Right lung (tissue), 10 donors: ENCODE measurements at places on chromosomes 12 and 14. TPM values are rescaled to one million over a fixed set of nuclear protein-coding genes. Genes with fewer than 3 reads are reported as not detected.

Gene KRT6A
- polyA plus RNA-seq, result not detected

Gene HOTAIR
- polyA plus RNA-seq, result not detected

Gene TMEM119
- polyA plus RNA-seq, result 43.2 TPM

Gene NANOG
- polyA plus RNA-seq, result 0.17 TPM

- no peak for DNase-seq
Measured at GRCh38 chr14:54486685-54487084, 2.1 kb downstream of the GMFB start.

- no peak for DNase-seq
Measured at GRCh38 chr14:34052658-34053014, 101.8 kb upstream of the EGLN3 start.

DNA sequence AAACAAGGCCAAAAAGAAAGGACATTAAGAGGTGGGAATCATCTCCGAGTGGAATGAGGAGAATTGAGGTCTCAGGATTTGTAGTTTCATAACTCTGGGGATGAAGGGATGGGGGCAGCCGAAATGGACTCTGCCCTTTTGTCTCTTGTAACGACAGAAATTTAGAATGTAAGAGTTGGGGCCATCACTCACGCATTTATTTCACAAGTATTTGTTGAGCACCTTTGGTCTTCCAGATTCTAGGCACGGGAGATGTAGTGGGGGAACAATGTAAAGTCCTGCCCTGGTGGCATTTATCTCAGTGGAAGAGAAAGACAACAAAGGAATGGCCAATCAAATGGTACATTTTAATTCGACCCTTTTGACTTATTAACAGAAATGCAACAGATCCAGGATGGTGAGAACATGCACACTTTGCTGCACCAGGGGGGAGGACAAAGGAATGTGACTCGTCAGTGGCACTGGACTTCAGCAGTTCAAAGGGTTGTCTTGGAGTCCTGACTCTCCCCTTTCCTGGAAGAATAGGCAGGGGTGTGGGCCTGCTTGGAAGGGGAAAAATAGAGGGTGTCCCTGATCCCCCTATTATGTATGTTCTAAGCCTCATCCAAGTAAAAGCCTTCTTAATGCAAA, 102.0 kb downstream of the TMEM30B start:
- DNase-seq, result no peak

- no peak for DNase-seq
Measured at GRCh38 chr12:92585115-92585727, 117.6 kb upstream of the PLEKHG7 start.

DNA sequence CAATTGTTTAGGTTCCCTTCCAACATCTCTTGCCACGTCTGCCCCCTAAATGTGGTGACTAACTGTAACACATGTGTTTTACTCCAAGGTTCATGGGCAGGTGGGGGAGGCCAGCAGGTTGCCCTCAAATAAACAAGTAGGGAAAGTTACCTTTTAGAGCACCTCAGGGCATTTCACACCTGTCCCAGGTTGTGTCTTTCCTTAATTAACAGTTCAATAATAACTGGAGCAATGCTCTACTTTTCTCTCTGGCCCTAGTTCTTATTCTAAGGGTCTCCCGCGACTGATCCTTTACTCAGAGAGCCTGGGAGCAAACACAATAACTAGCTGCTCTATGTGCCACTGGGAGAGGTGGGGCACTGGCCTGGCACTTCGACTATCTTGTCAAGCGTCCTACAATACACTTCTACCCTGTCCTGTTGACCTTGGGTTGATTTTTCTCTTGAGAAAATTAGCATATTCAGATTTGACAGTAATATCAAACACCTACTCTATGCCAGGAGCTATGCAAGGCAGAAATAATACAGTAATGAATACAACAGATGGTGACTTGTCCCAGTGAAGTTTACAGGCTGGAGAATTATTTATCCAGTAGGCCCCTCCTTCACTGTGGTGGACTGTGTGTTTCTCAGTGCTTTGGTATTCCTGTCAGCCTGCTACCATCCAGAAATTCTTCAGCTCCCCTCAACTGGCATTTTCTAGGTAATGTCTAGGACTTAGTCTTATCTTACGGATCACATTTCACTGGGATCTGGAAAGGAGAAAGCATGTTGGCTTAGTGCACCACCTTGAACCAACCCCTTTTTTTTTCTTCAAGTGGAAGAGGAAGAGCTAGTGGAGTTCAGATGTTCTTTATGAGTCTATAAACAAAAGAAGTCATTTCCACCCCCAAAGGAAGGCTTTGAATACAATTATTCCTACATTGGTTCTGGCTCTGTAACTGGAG, 202.6 kb downstream of the CRADD start:
- no peak for DNase-seq

DNA sequence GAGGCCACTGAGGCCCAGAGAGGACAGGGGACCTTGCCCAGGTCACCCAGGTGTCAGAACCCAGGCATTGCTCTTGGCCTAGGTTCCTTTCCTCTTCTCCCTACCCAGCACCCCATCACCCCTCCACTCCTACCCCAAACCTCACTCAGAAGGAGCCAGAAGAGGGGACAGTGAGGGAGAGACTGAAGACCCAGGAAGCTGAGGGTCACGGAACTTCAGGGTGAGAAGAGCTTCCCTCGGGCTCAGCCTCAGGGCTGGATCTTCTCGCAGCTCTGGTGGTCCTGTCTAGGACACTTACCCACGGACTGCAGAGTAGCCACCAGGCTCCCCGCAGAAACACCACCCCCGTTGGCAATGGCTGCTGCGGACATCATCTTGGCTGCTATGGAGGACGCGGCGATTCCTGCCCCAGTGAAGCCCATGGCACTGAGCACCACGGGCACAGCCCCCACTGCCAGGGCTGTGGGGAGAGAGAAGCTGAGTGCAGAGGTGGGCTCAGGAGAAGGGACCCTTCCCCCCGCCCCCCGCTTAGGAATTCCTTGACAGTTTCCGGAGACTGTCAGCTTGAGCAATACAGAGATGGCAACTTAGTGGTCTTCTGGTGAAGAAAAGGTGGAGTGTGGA, 1.1 kb downstream of the IFI27L2 start:
- DNase-seq, result no peak
